ENCODE measurements at places on chromosomes 5 and 9. TPM values are rescaled to one million over a fixed set of nuclear protein-coding genes. Genes with fewer than 3 reads are reported as not detected.

GRCh38 chr5:65078331-65078730 is 309.6 kb downstream of the CWC27 start:
- DNase-seq, result no peak

GRCh38 chr5:157778121-157778805 is 34.8 kb downstream of the LSM11 start:
- no peak for DNase-seq

DNA sequence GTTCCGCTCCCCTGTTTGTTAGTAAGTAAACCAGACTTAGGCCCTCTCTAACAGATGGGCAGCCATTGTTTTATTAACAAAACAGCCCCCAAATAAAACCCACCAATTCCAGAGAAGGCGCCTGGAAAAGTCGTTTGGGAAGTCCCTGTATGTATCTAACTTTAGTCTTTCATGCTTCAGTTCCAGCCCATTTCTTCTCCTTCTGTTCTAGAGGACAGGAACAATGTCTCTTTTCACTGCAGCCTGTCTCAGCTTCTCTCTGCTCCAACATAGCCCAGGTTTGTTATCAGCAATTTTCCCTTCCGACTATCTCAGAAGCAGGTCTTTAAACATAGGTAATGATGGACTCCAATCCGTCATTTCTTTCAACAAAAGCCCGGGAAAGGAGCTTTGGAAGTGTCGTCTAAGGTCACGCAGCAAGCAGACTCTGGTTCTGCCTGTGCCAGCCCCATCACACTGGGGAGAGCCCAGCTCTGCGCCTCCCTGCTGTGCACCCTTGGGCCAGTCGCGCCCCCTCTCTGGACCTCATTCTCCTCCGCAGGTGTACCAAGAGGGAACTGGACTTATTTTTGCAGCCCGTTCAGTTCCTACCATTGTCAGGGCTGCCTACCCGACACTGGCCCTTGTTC is 9.6 kb upstream of the AKNA start:
- no peak for DNase-seq

DNA sequence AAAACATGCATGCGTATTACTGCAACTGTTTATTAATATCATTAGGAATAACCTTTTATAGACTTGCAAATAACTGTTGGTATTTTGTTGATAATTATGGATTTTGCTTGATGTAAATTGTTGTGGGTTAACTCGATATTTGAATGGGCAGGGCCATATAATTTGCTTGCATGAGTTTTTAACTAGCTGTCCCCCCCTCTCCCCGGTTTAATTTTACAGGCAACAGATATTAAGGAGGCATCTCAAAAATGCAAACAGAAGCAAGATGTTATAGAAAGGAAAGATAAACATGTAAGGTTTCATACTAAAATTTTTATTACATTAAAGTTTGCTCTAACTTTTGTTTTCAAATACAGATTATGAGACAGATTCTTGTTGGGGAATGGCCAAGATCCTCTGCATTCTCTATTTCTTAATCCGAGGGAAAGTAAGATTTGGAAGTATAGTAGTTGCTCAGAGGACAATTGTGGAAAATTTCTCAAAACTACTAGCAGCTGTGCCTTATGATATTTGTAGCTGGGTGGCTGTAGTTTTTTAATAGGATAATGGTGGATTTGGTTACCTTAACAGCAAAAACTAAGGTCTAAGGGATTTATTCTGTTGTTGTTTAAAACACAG is 27.3 kb downstream of the SMC5 start:
- no peak for DNase-seq

DNA sequence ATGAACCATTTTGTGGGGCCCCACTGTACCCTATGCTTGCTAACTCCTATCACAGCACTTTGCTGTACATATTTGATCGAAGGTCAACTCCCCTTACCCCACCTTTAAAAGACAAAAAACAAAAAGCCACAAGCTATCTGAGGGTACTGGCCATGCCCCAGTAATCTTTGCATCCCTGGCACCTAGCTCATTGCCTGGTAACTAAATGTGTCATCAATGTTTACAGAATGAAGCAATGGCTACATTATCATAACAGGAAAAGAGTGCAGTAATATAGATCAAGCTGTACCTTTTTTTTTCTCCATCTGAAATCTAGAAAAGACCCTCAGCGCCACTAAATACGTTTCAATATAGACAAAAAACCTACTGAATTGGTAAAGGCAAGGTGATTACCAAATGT is 188.0 kb downstream of the ELAVL2 start:
- DNase-seq, result no peak

DNA sequence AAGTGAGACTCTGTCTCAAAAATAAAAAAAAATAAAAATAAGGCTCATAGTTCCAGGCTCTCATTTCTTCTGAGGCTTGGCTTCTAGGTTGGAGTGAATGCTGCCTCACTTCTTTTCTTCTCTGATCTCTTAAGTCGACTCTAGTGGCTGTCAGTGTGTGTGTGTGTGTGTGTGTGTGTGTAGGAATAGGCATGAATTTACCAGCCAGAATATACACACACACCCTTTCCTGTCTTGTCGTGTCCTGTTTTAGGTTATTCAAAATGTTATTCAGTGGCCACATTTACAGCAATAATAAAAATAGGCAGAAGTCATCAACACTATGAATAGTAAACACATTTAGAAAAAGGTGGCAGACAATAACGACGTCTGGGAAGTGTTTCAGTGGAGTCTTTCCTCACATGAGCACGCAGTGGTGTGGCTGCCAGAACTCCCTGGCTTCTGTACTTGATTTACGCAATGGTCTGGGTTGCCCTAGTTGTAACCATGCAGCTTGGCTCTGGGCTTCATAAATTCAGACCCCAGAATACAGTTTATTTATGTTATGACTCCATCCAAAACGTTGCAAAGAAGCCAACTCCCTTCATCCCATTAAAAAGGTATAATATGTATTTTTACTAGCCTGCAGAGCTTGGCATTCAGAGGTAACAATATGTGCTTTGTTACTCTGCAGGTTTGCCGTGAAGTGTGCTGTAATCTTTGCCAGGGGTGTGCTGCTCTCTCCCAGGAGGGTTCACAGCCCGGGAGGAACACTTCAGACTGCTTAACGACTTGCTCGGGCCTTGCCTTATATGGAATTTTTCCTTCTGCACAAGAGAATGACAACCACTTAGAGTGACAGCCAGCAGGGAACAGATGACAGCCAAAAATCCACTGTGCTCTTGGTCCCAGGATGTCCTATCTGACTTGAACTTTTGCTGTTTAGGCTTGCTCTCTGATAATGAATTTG is 34.4 kb upstream of the PALM2AKAP2 start:
- no peak for DNase-seq

DNA sequence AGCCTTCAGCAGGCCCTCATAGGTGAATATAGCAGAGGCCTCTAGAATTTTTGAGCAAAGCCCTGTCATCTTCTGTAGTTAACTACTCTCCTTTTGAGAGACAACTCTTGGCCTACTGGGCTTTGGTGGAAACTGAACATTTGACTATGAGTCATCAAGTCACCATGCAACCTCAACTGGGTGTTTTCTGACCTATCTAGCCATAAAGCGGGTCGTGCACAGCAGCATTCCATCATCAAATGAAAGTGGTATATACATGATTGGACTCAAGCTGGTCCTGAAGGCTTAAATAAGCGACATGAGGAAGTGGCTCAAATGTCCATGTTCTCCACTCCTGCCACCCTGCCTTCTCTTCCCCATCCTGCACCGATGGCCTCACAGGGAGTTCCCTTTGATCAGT is 1115.5 kb downstream of the TAF11L14 start:
- DNase-seq, result peak; percentile 68

GRCh38 chr9:22030101-22030598 is 21.0 kb upstream of the CDKN2B start:
- no peak for DNase-seq

DNA sequence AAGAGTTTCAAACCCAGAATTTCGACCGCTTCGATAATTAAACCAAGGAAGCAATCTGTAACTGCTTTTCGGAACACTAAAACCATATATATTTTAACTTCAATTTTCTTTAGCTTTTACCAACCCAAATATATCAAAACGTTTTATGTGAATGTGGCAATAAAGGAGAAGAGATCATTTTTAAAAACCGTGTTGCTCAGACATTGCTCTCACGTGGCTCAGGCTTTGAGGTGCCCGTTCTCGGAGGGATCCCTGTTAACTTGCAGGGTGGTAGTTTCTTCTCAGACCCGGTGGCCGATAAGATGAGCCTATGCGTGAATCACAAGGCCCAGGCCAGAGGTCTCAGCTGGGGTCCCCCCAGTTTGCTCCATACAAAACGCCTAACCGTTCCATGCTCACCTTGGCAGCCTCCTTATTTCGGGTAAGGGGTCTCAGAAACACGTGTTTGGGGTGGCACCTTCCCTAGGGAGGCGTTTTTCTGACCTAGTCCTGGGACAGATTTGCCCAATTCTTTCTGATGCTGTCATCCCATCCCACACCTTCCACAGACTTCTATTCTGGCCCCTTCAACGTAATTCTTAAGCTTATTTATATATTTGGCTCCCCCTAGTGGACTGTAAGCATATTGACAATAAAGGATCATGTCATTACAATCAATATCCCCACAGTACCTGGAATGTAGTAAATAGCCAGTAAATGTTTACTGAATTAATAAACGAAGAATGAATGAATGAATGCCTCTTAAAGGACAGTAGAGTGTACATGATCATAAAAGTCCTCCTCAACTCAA is 48.1 kb downstream of the THBS4 start:
- DNase-seq, result peak; percentile 48

GRCh38 chr5:67133776-67134175 is 62.8 kb downstream of the CD180 start:
- no peak for DNase-seq

DNA sequence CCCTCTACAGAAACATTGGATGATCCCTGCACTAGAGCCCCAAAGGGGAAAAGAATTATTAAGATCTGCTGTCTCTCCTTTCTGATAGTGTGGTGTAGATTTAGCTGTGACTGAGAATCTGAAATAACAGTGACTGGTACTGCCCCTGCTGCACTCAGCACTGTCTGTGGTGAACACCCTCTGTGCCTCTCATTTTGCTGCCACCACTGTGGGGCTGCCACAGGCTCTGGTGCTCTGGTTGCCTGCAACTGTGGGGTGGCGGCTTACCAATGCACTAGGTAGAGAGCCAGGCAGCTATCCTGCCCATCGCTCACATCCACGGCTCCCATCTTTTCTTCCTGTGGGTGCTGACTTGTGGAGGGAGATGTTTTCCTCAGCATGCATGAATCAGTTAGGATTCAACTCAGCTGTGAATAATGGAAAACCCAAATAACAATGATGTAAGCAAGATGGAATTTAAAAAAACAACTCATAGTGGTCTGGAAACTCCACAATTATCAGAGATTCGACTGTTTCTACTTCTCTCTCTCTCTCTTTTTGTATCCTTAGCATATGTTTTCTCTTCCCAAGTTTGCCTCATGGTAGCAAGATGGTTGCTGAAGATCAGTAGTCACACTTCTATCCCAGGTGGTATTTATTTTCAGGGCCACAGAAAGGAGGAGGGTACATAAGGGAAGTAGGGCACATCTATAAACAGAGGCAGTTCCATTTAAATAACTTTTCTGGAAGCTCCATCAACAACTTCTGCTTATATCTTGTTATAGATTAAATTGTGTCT is 99.8 kb upstream of the DAP start:
- DNase-seq, result no peak

DNA sequence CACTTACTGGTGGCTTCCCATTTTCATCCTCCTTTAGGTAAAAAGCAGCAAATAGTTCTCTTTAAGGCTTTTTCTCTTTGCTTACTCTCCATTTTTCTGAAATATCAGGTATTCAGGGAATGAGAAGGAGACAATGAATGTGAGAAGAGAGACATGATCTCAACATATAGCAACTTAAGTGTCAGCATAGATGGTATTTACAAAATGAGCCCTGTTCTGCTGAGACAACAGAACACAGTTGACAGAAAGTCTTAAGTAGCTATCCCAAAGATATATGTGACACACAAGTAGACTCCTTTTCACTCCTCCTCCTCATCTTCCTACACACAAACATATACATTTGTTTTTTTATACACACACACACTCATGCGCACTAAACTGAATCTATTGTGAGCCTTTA is 649.3 kb upstream of the WWC1 start:
- no peak for DNase-seq

DNA sequence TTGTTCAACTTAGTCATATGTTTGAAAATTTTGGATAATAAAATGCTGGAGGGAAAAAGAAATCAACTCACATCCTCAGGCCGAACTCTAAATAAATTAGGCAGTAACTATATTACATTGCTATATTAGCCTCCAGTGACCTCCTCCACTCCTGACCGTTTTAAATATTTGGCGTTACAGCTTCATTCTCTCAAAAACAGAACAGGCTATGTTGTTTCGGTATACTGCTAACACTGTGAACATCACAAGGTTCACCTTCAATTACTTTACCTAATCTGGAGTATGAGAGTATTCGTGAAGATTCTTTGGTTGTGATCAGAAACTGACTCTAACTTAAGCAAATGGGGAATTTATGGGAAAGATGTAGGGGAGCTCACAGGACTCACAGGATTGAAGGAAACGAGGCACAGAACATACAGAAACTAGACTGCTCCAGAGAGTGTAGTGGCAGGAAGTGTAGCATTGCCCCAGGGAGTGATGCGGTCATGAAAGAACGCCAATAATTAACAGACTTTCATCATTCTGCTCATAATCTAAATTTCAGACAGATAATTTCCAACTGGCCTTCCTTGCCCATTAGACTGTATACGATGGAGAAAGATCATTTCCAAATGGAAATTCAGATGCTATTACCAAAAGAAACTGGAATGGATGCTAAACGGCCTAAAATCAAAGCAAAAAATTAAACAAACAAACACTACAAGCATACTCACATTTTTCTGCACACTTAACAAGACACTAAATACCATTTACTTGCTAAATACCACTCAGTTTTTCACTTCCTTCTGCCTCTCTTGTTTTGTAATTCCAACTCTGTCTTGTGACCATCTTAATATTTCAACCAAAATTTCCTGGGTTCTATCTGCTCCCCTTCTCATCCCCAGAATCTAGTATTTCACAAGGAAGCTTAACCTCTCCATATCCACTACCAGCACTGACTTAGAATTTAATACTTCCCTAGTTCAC is 110.1 kb upstream of the LPAR1 start:
- no peak for DNase-seq

The ABCA1 gene
- total RNA-seq, result 0.09 TPM

The SEMA5A gene
- 0.02 TPM for total RNA-seq

The SHISAL2B gene
- total RNA-seq, result not detected

The NAIP gene
- total RNA-seq, result 7.2 TPM

The NXNL2 gene
- total RNA-seq, result not detected

The GGTA1 gene
- not detected for total RNA-seq

Measured in activated CD8-positive, alpha-beta memory T cell treated with anti-CD3 and anti-CD28 coated beads, Interleukin-2, amount 10 ng/mL, durations not matched to agents 7 days and 5 days (primary cell).